T1000 (cell line): ENCODE measurements at places on chromosomes 7 and 10.

GRCh38 chr10:102781090-102781920 is 37.6 kb downstream of the WBP1L start:
- no peak for DNase-seq

GRCh38 chr7:144671429-144671828 is 164.4 kb downstream of the TPK1 start:
- DNase-seq: no peak

DNA sequence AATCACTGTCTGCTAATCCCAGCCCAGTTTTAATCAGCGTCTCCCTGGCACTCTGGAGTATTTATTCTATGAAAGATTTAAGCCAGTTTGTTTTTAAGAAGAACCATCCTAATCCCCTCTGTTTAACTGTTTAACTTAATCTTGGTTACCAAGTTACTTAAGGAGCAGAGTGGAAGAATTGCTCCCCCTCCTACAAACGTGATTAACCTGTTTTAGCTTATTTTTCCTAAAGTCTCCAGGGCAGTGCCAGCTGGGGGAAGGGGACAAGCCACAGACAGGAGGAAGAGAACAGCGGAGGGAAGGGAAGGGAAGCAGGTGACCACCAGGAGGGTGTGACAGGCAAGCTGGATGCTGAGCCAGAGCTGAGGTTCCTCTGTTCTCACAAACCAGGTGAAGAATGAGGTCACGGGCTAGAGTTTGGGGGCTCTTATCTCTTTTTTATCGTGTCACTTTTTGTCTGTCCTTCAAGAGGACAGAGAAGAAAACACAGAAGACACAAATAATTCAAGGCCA is 1.7 kb downstream of the SLC13A4 start:
- no peak for DNase-seq

DNA sequence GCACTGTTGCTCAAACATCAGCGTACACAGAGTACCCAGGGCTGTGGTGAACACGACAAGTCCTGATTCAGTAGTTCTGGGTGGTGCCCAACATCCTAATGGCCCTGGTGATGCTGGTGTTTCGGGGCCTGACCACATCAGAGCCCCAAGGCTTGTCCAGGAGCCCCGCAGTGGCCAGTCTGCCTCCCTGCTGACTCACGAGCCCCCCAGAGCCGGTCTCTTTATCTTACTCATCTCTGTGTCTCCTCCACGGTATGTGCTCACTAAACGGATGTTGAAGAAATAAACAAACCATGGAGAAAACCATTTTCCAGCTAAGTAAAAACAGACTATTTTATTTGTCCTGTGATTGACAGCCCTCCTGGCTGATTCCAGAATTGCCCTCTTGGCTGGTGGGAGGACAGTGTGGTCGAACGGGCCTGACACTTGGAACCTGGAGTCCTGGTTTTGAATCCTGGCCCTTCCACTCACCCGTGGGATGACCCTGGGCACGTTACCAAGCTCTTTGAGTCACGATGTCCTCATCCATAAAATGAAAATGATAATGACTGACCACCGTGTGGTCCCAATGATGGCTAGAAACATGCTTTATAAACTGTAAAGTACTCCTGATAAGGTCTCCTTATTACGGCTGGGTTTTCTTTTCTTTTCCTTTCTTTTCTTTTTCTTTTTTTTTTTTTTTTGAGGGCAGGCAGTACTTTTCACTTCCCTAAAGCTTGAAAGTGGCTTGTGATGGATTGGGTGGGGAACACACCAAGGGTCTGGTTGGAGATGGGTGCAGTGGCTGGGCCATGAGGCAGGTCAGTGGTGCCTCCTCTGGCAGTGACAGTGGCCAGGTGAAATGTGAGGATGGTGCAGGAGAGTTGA is 5.7 kb downstream of the HIP1 start:
- peak; percentile 89 for DNase-seq

GRCh38 chr10:5814110-5815107 is 1.2 kb upstream of the GDI2 start:
- DNase-seq: no peak

- DNase-seq: no peak
Measured at GRCh38 chr7:92845736-92846135, 9.4 kb upstream of the CDK6 start.
